ENCODE measurements at places on chromosomes 4 and X.

DNA sequence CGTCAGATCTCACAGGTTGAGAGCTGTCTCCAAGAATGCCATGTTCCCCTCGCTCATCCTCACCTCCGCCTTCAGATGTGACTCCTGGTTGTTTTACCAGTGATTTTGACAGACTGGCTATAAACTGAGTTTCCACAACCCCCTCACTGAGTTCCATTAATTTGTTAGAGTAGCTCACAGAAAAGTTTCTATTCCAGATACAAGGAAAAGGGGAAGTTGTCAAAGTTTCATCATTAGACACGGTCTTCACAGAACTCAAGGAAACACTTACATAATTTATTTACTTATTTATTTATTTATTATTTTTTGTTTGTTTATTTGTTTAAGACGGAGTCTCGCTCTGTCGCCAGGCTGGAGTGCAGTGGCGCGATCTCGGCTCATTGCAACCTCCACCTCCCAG is 55.7 kb upstream of the IQSEC2 start:
- no peak for DNase-seq

- DNase-seq = no peak
These were observed 229.3 kb downstream of the ANKRD50 start for GRCh38 chr4:124483048-124483906.

GRCh38 chrX:153414856-153415510 is 3.7 kb downstream of the ZFP92 start:
- DNase-seq = no peak

DNA sequence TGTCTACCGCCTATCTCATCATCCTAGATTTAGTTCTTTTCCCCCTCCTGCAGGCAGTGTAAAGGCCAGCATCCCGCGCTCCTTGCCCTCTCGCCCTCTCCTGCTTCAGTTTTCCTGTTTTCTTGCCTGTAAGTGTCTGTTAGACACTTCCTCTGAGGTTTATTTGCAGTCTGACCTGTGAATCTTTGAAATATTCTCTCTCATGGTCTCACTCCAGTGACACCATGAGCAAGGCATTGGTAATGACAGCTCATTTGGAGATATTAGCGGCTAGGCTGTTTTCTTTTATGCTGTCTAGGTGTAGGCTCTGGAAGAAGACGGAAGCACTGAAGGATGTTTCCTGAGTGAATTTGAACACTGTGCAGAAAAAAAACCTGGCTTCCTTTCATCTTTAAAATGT is 179.6 kb downstream of the KDR start:
- DNase-seq = peak; percentile 21

Measured in GM12865 (cell line).